ENCODE measurements at places on chromosomes 1 and 21.

GRCh38 chr1:191831572-191831971, 326.7 kb upstream of the RGS18 start:
- DNase-seq = no peak

- no peak for DNase-seq
Measured at GRCh38 chr1:63651161-63651701, 58.0 kb downstream of the PGM1 start.

- no peak for DNase-seq
Measured at GRCh38 chr1:66292944-66293343, 241.0 kb upstream of the SGIP1 start.

DNA sequence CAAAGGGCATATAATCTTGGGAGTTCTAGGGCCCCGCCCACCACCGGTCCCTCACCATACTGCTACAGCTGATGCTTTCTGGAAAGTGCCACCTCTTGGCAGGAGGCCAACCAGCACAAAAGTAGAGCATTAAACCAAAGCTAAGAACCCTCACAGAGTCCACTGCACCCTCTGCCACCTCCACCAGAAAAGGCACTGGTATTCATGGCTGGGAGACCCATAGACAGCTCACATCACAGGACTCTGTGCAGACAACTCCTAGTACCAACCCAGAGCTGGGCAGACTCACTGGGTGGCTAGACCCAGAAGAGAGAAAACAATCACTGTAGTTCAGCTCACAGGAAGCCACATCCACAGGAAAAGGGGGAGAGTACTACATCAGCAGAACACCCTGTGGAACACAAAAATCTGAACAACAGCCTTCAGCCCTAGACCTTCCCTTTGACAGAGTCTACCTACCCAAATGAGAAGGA, 10.8 kb downstream of the THEM4 start:
- DNase-seq = no peak

DNA sequence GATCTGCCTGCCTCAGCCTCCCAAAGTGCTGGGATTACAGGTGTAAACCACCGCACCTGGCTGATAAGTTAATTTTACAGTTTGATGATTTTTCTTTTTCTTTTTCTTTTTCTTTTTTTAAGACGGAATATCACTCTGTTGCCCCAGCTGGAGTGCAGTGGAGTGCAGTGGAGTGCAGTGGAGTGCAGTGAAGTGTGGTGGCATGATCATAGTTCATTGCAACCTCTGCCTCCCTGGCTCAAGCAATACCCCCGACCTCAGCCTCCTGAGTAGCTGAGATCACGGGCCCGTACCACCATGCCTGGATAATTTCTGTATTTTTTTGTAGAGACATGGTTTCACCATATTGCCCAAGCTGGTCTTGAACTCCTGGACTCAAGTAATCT, 84.4 kb upstream of the CXADR start:
- no peak for DNase-seq

GRCh38 chr21:33861125-33861524, 54.5 kb downstream of the ATP5PO start:
- no peak for DNase-seq

GRCh38 chr1:190949939-190950338, 472.3 kb upstream of the BRINP3 start:
- no peak for DNase-seq

GRCh38 chr1:156135930-156136871, 17.2 kb upstream of the SEMA4A start:
- no peak for DNase-seq

- no peak for DNase-seq
Measured at GRCh38 chr1:12157366-12158231, 9.2 kb upstream of the TNFRSF1B start.

DNA sequence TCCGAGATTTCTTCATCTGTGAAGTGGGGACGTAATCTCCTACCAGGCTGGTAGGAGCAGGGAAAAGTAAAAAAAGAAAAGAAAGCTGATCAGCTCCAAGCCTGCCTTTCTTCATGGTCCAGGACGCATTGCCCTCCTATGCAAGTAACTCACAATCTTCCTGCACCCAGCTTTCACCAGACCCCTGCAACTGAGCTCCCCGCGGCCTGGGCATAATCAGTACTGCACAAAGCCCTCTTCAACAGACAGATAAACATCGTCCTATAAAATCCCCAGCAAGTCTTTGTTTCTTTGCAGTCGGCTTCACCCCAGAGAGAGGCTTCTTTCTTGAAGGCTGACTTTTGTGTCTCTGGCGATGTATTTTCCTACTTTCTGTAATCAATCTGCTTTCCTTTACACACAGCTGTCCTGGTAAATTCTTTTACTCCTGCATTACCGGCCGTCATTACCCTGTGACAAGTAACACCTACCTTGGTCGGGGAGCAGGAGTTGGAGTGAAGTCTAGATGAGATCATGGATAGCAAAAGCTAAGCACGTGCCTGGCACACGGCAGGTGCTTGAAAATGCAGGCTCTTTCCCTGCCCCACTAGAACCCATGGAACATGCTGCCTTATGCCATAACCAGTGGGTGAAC, 8.3 kb downstream of the PADI1 start:
- DNase-seq = no peak

- DNase-seq = no peak
Measured at GRCh38 chr1:22503721-22504410, 52.2 kb downstream of the ZBTB40 start.

GRCh38 chr1:240306673-240307072, 215.0 kb downstream of the FMN2 start:
- no peak for DNase-seq

DNA sequence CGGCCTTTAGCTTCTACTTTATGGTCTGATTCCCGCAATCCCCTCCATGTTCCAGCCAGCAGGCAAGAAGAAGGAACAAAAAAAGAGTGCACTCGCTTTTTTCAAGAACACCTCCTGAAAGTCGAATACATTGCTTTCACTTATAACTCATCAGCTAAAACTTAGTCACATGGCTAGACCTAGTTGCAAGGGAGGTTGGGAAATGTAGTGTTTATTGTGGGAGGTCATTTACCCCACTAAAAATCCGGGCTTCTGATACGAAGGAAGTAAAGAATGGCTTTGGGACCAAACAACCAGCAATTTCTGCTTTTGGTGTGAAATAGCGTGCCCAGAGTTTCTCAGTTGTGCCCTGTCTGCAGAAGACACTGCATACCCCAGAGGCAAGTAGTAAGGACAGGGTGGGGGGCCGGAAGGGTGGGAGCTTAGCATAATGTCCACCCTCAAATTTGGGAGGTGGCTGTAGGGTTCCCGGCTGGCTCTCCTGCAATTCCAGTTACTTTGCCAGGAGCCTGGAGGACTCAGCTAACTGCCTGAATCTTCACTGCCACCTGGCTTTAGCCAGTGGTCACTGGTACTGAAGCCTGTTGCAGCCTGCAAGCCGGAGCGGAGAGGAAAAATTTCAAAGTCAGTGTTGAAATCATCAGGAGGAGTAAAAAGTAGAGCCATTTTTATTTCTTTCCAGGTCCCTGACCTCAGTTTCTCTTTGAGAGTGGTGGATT, 57.7 kb upstream of the F3 start:
- DNase-seq = peak; percentile 37

DNA sequence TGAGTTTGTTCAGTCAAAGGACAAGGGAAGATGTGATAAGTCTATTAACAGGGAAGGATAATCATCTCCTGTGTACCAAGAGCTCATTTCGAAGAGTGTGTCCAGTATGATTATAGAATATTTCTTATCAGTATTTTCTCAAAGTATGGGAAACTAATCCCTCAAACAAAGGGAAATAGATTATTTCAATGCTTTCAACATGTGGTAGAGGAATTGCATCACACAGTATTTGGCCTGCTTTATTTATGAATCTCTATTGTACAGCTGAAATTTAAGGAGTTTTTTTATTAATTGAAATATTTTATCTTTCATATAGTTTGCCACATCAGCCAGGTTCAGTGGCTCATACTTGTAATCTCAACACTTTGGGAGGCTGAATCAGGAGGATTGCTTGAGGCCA, 151.0 kb downstream of the CLEC20A start:
- no peak for DNase-seq

DNA sequence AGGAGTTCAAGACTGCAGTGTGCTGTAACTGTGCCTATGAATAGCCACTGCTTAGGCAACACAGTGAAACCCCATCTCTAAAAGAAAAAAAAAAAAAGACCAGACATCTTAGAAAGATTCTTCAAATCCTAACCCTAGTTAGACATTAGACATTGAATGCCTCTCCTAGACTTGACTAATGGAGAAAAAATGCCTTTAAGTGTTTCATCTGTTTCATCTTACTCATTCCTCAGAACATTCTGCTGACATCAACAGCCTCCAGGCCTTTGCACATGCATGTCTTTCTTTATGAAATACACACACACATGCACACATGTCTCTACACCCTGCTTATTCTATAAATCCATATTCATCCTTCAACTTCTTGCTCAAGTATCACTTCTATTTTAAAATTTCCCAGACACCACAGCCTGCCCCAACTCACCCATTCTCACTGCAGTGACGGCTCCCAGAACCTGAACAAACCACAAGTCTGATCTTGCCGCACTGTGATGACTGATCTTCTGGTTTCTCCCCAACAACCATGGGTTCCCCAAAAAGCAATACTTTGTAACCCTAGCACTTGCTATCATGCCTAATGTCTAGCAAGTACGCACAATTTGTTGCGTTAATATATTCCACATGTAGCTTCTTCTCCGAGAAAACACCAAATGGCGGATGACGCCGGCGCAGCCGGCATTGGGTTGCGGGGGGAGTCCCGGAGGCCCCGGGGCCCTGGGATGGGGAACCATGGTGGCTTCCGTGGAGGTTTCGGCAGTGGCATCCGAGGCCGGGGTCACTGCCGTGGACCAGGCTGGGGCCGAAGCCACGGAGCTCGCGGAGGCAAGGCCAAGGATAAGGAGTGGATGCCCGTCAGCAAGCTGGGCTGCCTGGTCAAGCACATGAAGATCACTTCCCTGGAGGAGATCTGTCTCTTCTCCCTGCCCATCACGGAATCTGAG, 37.4 kb downstream of the LRRC52 start:
- no peak for DNase-seq

GRCh38 chr1:164559342-164560051, 513 bp downstream of the PBX1 start:
- peak; percentile 15 for DNase-seq

DNA sequence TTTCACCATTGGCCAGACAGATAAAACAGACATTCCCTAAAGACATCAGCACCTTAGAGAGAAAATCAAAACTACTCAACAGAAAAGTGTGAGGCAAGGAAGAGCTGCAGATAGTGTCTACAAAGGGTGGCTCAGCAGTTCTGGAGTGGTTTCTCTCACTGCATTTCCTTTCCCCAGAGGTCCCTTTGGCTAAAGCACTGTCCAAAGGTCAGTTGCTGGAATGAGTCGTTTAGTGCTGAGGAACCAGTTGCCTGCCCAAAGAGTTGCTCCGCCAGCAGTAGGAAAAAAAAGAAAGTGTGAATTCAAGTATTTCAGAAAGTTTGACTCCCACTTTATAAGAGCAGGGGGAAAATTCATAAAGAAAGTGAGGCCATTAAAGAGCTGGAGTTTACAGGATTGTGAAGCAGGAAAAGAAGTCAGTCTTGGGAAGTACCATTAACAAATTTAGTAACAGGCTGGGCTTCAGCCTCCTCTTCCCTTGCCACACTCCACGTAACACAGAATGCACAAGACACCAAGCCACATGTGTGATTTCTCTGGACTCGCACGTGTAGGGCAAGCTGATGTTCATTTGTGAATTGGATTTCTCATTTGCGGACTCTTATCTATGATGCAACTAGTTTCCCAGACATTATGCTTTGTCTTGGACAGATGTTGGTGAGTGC, 122.2 kb downstream of the RUNX1 start:
- DNase-seq = no peak

DNA sequence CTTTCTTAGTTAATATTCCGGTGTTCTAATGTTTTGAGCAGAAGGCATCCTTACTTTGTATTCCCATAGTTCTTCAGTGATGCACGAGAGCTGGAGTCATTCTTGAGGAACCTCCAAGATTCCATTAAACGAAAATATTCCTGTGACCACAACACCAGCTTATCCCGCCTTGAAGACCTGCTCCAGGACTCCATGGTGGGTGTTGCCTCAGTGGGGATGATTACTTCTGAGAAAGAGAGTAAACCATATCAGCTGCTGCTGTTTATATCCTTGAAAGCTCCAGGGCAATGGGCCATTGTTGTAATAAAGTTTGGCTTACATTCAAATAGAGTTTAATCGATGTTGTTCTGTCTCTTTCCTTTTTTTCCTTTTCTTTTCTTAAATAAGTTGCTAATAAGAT, 93.1 kb downstream of the MACF1 start:
- no peak for DNase-seq

DNA sequence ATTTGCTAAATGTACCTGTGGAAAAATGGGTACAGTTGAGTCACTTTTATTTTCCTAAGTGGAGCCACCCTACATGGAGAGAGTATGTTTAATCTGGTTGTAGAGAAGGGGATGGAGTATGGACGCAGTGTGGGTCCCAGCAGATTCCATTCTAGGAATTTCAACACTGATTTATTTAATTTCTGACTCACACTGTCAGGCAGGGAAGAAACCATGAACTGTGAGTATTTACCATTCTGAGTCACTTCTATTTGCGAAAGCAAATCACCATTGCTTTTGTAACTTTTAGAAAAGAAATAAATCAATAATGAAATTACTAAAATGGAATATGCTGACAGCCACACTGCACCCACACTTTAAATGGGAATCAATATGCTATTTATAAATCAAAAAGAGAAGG, 339.0 kb downstream of the DSCAM start:
- DNase-seq = peak; percentile 26

DNA sequence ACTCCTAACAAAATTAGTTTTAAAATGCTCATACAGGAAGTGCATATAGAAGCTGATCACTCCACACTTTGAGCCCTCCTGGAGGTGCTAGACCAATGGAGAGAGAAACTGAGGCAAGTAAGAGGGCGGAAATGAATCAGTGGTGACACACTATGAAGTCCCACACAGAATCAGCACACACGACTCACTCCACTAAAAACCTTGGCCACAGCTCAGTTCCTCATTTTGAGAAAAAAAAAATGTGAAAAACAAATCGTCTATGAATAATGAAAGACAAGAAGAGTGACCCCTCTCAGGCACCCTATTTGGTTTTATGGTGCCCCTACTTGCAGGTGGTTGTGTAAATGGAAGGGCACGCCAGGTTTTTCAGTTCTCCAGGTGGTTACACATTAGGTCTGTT, 675.1 kb upstream of the BRINP3 start:
- no peak for DNase-seq

GRCh38 chr1:200738949-200739651, 407 bp downstream of the CAMSAP2 start:
- DNase-seq = peak; percentile 84

GRCh38 chr21:38495242-38495641, 3.0 kb downstream of the ERG start:
- DNase-seq = no peak

- no peak for DNase-seq
Measured at GRCh38 chr1:39085174-39085573, 59.0 kb downstream of the NDUFS5 start.

Data from A549 (cell line).